ENCODE measurements at places on chromosomes 11 and 22.

GRCh38 chr22:42608136-42608822 is 6.4 kb downstream of the POLDIP3 start:
- no peak for DNase-seq

GRCh38 chr22:17562906-17563870 is at the start of gene SLC25A18:
Gene SLC25A18, plus strand, starts transcription at chr22:17563498. Its CDS starts 16,447 bp downstream, at chr22:17579945.
- no peak for DNase-seq

DNA sequence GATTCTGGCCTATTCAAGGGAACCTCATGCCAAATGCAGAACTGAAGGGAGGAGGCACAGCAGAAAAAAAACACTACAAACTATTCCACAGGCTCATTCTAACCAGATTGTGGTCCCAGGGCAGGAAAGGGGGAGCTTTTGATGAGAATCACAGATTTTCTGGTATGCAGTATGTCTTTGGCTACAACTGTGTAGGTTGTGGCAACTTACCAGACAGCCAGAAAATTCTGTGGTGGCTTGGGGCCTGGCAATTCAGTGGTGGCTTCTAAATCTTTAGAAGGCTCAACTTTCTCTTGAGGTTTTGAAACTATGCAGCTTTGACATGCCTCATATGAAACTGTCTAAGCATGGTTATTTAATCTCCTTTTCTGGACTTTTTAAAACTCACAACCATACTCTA is 850.8 kb upstream of the CCDC90B start:
- DNase-seq = no peak

DNA sequence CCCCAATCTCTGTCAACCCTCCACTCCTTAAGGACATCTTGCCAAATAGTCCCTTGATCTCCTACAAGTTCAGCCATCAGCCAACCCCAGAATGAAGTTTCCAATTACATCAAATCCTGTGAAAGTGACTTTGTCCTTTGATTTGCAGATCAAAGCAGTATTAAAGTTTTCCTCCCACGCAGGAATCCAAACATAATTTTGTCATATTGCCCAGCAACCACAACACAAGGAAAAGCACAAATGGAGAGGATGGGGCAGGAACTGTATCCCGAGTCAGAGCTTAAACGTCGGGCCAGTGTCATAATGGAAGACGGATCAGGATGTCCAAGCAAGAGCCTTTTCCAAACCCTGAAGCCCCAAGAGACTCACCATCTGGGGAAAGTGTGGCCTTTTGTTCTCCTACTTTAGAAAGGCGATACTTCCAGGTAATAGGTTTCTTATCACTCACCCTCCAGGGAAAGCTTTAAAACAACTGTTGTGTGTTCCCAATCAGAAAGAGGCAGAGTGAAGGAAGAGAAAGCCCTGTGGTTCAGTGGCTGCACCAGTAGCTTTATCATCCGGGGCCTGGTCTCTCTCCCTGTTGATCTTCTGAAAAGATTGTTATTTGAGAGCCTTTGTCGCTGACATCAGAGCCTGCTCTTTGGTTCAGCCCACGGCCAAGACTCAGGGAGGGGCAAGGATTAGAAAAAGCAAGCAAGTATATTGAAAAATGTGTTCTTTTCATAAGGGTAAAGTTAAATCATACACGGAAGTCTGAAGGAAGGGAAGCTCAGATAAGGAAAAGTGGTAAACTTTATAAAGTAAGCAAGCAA is 41.7 kb downstream of the EXPH5 start:
- no peak for DNase-seq

GRCh38 chr11:9700105-9700801 is 36.4 kb downstream of the SWAP70 start:
- no peak for DNase-seq

- no peak for DNase-seq
These were observed 192.8 kb downstream of the ETS1 start for GRCh38 chr11:128394431-128395089.

GRCh38 chr11:9720290-9720630 is 56.4 kb downstream of the SWAP70 start:
- no peak for DNase-seq

DNA sequence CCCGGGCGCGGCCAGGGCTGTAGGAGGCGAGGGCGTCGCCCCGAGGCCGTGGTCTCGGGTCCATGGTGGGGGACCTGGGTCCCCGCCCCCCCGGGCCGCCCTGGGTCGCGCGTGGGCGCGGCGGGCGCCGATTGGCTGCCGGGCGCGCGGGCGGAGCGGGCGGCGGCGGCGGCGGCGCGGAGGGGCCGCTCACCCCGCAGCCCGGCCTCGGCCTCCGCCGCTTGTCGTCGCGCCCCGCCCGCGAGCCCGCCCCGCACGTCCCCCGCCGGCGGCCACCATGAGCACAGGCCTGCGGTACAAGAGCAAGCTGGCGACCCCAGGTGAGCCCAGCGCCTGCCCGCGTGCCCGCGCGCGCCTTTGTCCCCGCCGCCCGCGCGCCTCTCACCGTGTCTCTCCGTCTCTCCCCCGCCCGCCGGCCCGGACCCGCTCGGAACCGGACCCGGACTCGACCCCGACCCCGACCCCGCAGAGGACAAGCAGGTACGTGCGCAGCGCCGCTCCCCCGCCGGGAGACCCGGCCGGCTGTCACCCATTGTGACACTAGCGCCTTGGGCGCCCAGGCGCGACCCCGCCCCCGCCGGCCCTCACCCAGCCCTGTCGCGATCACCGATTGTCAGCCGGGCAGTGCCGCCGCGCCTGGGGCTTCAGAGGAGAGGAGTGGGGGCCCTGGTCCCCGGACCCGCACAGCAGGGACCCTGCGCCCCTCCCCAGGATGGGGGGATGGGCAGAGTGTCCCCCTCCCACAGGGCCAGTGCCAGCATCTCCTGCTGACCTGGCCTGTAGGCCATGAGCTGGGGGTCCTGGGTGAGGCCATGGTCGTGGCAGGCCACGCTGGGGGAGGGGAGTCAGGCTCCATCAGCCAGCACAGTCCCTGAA is at the start of gene SEPTIN5:
Gene SEPTIN5 (plus strand): TSS at position 192 of the 876 bp plus-strand sequence. CDS start 86 bp downstream, at position 278.
- no peak for DNase-seq

DNA sequence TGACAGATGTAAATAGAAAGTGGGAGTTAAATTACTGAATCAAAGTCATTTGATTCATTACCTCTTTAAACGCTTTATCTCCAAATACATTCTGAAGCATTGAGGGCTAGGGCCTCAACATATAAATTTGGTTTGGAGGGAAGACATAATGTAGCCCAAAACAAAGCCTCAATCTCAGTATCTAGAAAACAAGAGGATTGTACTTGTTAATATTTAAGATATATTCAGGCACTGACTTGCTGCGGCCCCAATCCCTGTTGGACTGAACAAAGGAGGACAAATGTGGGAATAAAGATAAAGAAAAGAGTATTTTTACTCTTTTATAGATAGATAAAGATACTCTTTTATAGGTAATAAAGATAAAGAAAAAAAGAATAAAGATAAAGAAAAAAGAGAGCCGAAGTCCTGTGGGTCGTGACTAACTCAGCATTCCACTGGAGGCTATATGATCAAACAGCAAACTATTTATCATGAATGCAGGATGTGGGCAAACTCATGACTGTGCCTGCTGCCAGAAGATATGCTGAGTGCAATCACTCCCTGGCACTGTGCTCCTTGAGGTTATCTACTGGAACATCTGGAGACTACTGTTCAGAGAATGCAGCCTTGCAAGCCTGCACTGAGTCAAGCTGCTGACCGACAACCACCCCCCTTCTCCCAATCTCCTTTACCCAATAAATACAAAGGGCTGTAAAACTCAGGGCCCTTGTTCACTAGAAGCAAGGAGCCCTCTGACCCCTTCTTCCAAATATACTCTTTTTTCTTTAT is 6.9 kb downstream of the OR10V1 start:
- no peak for DNase-seq

GRCh38 chr11:128187835-128188234 is 399.5 kb downstream of the ETS1 start:
- no peak for DNase-seq

GRCh38 chr11:94100253-94100652 is 28.4 kb upstream of the PANX1 start:
- DNase-seq = no peak

GRCh38 chr11:100930185-100930778 is 199.3 kb downstream of the PGR start:
- no peak for DNase-seq
